ENCODE measurements at places on chromosomes 11 and 22. TPM values are rescaled to one million over a fixed set of nuclear protein-coding genes. Genes with fewer than 3 reads are reported as not detected.

- H3K27me3 ChIP-seq = no peaks in the 10 kb centered on the region
- peak overlapping the region; percentile 54 for H3K4me3 ChIP-seq
- DNase-seq = no peak
- H3K4me1 ChIP-seq = no peaks in the 10 kb centered on the region
Measured at GRCh38 chr11:118885319-118885718, 1.6 kb downstream of the CXCR5 start.

DNA sequence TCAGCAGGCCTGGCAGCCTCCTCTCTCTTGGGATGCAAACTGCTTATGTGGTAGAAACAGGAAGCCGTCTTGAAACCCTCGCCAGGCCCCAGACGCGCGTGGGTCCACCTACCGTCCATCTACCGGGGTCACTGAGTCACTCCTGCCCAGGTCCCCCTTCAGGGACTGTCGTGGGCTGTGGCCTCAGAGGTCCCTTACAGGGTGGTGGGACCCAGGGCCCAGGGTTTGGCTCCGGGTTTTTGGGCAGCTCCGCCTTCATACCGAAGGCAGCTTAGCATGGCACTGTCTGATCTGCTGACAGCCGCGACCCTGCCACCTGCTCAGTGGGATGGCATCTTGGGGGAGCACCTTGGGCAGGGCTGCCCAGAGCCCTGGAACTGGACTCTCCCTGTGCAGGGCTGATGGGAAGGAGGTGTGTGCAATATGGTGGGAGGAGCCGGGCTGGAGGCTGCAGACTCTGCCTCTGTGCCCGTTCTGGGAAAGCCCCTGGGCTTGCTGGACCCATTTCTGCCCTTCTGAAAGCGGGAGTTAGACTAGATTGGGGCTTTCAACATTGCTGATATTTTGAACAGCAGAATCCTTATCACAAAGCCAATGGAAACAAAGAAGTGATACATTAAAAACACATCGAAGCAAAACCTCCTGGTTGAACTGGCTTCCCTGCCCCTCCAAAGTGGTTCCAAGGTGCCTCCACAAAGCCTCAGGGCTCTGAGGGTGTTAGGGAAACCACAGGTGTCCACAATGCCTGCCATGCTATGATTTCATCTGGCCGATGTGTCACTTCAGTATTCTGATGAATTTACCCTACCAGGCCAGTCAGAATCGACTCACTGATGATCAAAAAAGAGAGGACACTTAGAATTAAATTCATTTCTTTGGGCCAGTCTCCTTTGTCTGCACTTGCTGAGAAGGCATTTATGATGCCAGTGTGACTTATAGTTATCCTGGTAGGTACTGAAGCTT, 316.5 kb downstream of the KIRREL3 start:
- H3K4me3 ChIP-seq = no peak overlapping the region
- no peaks in the 10 kb centered on the region for H3K4me1 ChIP-seq
- H3K36me3 ChIP-seq = no peaks in the 10 kb centered on the region
- no peak for DNase-seq

The SLC22A9 gene
- total RNA-seq = not detected

The MRGPRX3 gene
- total RNA-seq = not detected

DNA sequence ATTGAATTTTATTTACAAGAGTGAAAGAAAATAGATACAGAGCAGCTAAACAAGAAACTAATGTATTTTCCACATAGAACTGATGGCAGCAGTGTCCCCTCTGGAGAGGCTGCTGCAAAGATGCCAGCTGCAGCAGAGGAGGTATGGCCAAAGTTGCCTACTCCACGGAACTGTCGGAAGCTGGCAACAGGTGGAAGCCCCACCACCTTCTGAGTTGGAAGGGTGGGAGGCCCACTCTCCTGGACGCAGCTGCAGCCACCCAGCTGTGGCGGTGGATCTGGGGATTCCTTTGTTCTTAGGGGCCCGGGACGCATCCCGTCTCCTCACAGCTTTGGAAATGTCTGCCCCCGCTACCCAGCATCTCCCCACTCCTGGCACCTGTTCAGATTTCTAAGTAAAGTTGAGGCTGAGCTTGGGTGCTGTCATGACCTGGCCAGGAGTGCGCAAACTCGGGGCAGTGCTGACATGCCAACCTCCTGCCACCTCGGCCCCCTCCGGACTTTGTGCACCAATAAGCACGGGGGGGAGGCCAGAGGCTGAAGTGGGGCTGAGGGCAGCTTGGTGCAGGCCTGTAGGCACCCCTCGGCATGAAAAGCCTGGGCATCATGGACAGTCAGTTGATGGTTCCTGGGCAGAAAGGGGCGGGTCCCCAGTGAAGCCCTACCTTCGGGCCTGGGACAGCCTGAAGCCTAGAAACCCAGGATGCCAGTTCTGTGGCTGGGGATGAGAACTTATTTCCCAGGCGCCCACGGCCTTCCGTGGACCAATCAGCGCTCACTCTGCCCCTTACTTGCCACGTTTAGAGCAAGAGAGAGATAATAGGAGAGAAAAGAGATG, 1071.4 kb downstream of the JRKL start:
- no peaks in the 10 kb centered on the region for H3K36me3 ChIP-seq
- H3K27me3 ChIP-seq = no peaks in the 10 kb centered on the region
- H3K4me3 ChIP-seq = no peak overlapping the region
- no peak overlapping the region for H3K27ac ChIP-seq

Measured in Peyer's patch (tissue), 4 donors.